ENCODE measurements at places on chromosomes 13 and 19. TPM values are rescaled to one million over a fixed set of nuclear protein-coding genes. Genes with fewer than 3 reads are reported as not detected.

The EPSTI1 gene
- total RNA-seq = 8.2 TPM

DNA sequence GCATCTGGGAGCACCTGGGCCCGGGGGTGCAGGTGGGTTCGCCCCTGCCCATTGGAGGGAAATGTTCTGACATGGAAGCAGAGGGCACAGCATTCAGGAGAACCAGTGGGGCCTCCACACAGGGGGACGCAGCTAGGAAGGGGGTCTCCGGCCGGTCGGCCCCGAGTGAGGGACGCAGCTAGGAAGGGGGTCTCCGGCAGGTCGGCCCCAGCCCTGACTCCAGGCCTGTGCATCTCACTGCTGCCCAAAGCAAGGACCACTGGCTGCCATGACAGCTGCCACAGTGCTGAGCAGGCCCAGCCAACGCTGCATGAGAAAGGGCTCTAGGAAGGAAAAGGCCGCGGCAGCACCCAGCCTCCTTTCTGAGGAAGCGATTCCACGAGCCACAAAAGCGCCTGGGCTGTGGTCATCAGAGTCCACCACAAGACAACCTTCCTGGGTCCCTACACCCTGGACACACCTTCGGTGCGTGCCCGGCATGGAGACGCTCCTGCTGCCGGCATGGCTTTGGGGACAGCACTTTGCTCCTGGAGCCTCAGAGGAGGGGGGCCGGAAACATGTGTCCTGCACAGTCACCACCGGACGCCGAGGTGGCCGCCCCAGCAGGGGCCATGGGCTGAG, 9.7 kb downstream of the RASA3 start:
- peaks cover 37% of the 10 kb centered on the region for H3K4me1 ChIP-seq
- H3K27ac ChIP-seq = peak overlapping the region; percentile 75
- DNase-seq = no peak
- no peak overlapping the region for H3K4me3 ChIP-seq
- peaks cover 4% of the 10 kb centered on the region for H3K36me3 ChIP-seq

GRCh38 chr13:35500144-35500543, 23.7 kb upstream of the MAB21L1 start:
- DNase-seq = no peak
- H3K4me1 ChIP-seq = no peaks in the 10 kb centered on the region
- H3K4me3 ChIP-seq = no peak overlapping the region

The ZNF613 gene
- 11.2 TPM for total RNA-seq

The ZNF112 gene
- total RNA-seq = 9.1 TPM

Data from fibroblast of lung (primary cell).